Stimulated activated naive CD4-positive, alpha-beta T cell treated with Interleukin-2 at 50 U/mL for 16 hours (primary cell): ENCODE measurements at places on chromosomes 3 and 15.

- DNase-seq = no peak
Observed at GRCh38 chr3:100761951-100762350, 52.7 kb downstream of the TFG start.

- no peak for DNase-seq
Observed at GRCh38 chr3:138479438-138479863, 45.0 kb downstream of the ESYT3 start.

GRCh38 chr3:163196815-163197374 lies 1700.3 kb downstream of the OTOL1 start:
- no peak for DNase-seq

DNA sequence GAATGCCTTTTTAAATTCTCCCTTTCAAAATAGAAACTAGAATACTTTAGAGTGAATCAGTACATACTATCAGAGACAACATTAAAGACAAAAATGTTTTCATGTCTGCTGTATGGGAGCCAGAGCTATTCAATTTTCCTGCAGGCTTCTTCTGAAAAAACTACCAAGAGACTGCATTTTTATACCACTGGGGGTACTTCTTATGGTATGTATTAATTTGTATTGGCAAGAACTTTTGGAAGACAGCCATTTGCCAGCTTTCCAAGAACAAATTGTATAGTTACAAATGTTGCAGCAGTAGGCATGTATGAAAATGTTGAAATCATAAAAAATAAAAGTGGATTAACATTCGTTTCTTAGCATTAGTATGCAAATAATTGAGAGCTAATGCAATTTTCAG lies 1010.0 kb upstream of the CADM2 start:
- no peak for DNase-seq

DNA sequence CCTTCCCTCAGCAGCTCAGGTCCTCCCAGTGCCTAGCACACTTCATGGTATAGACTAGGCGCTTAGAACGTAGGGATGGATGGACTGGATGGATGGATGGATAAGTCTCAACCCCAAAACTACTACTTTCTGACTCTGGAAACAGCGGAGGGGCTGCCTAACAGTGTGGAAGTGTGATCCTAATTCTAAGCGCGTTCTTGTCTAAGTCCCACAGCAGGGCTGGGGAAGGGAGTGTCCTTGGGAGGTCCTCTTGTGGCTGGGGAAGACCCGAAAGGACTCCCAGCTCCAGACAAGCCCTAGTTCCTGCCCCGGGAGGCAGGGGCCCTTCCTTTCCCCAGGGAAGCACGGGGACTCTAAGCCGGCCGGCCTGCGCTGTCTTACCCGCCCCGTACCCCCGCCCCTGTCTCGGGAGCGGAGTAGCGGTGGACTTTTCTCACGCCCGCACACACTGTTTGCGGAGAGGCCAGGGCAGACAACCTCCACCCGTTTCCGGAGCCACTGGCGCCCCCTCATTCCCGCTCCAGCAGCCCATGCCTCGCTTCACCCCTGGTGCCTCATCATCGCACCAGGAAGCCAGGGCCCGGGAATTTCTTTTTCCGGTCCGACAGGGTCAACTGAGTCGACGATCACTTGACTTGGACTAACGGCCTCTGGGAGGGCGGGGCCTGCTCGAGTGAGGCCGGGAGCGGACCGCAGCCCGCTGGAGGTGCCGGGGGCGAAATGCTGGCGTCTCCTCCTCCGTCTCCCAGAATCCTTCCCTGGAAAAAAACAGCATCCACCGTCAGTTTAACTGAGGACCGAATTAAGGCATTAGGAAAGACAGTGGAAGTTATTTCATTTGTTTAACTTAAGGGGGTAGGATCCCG lies 133.3 kb downstream of the TBC1D2B start:
- peak; percentile 39 for DNase-seq

DNA sequence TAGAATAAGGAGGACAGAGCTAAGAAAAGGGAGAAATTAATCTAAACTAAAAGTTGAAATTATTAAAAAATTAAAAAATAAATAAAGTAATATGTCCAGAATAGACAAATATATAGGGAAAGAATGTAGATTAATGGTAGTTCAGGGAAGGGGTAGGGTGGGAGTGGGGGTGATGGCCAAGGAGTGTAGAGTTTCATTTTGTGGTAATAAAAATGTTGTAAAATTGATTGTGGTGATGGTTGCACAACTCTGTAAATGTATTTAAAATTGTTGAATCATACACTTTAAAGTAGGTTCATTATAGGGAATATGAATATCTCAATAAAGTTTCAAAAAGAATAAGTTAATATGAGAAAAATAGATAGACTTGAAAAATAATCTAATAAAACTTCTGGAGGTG lies 21.0 kb upstream of the FNDC3B start:
- DNase-seq = no peak

GRCh38 chr3:185087419-185087818 lies 65.4 kb downstream of the C3orf70 start:
- DNase-seq = no peak

DNA sequence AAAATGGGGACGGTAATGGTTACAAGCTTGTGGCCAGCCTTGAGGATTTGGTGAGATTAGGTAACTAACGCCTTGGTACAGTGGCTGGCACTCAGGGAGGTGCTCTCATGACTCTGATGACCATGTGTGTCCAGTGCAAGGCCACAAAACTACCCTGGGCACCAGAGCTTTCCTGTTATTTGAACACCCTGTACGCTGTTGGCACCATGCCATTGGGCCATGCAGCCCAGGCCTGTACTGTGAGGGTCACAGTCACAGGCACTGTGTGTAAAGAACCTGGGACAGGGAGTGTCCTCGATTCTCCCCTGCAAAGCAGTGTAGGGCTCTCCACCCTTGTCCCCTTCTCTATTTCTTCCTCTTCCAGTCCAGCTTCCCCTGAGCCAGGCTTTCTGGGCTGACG lies 6.3 kb downstream of the TMEM43 start:
- no peak for DNase-seq

GRCh38 chr3:170605490-170605889 lies 19.6 kb upstream of the SLC7A14 start:
- no peak for DNase-seq

GRCh38 chr15:87567406-87568030 lies 689.0 kb downstream of the NTRK3 start:
- no peak for DNase-seq

- DNase-seq = no peak
Observed at GRCh38 chr15:35667908-35668307, 121.9 kb upstream of the DPH6 start.

GRCh38 chr3:148757238-148758215 lies 59.8 kb downstream of the AGTR1 start:
- DNase-seq = no peak

DNA sequence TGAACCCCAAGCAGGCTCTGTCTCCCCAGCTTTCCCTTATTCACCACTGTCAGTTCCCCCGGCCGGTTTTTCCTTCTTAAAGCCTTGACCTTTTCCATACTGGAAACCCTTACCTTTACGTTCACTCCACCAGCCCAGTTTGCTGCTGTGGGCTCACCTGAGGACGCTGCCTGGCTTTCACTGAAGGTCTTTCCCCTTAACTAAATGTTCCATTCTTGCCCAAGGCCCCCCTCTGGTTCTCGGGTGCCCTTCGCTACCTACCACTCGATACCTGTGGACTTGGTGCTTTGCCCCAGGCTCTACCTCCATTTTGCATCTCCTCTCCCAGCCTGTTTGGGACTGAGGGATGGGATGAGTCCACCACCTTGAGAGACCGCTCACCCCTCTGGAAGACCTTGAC lies 851 bp downstream of the AP2M1 start:
- DNase-seq = no peak

GRCh38 chr3:49341996-49342395 lies 2.1 kb upstream of the USP4 start:
- DNase-seq = no peak

GRCh38 chr15:60219866-60220265 lies 177.9 kb downstream of the ANXA2 start:
- no peak for DNase-seq

DNA sequence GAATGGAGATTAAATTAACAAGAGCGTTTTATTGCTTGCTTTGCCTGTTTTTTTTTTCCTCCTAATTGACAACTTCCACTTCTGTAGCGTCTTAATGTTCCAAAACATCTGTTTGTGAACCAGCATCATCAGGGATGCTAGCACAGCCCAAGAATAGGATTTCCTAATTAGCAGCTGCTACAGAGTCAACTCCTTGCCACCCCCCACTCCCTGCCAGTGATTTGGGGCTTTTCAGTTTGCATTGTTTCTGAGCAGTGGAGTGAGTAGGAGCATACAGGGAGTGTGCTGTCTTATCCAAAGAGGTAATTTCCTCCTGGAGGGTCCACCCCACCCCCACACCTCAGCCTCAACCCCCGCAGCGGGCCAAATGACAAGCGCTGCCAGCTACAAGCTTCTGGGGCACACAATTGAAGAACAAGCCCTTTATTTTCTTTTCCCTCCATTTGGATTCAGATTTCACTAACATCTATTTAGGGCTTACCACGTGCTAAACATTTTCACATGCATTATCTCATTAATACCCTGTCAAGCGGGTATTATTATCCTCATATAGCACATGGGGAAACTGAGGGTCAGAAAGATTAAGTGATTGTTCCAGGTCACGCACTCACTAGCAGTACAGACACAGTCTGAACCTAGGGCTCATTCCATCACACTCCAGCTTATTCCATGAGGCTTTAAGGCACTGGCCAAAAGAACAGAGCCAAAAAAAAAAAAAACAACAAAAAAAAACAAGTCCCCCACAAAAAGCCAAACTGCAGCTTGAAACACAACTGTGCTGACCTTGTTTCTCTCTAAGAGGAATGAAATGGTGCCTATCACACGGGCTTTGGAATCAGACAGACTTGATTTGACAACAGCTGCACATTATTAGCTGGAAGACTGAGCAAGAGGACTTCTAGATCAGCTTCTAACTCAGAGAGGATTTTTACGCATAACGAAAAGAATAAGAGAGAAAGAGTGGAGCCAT lies 16.4 kb downstream of the HEG1 start:
- DNase-seq = no peak

- DNase-seq = no peak
Observed at GRCh38 chr3:46830801-46831200, 32.4 kb downstream of the MYL3 start.

- DNase-seq = no peak
Observed at GRCh38 chr15:76930831-76931396, 635 bp upstream of the RCN2 start.

- DNase-seq = no peak
Observed at GRCh38 chr3:40187945-40188344, 121.6 kb upstream of the EIF1B start.

DNA sequence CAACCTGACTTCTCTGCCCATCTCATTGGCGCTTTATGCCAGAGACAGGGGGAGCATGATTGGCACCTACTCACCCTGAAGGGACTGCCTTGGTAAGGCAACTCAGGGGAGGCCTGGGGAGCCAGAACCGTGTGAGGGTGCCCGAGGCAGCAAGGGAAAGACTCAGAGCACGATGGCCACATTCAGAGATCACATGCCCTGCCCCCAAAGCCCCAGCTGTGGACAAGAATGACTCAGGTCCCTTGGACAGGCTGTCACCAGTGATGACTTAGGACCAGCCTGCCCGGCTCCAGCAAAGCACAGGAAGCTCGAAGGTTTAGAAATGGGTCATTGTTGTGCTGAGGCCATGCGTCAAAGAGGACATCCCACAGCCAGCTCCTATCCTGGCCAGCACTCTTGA lies 49.1 kb upstream of the LIMD1 start:
- DNase-seq = no peak

- no peak for DNase-seq
Observed at GRCh38 chr3:54079314-54079713, 43.0 kb upstream of the CACNA2D3 start.

DNA sequence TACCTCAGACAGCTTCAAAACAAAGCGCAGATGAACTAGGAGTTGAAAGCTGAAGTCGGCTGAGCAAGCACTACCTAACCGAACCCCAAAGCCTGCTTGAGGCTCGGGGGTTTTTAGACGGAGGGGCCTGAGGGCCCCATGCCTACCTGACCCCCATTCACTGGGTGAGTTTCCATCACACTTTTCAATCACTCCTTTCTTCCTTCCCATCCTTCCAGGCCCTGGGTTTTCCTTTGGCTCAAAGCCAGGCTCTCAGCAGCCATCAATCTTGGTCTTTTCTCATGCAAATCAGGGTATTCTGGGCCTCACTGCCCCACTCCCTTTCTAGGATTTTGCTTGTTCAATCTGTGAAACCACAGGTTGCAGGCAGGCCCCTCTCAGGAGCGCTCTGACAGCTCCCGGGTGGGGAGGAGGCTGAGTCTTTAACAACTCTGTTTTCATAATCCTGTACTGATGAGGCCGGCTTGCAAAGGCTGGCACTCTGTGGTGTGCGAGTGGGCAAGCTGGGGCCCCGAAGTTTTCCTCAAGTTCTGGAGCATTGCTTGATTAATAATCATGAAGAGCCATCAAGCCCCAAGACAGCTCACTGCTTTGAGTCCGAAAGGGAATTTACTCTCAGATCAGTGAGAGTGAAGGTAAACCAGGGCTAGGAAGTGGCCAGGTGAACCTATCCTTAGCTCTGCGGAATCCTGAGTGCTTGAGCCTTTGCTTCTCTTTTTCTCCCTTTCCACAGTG lies 97.6 kb downstream of the FRMD4B start:
- DNase-seq = peak; percentile 68

DNA sequence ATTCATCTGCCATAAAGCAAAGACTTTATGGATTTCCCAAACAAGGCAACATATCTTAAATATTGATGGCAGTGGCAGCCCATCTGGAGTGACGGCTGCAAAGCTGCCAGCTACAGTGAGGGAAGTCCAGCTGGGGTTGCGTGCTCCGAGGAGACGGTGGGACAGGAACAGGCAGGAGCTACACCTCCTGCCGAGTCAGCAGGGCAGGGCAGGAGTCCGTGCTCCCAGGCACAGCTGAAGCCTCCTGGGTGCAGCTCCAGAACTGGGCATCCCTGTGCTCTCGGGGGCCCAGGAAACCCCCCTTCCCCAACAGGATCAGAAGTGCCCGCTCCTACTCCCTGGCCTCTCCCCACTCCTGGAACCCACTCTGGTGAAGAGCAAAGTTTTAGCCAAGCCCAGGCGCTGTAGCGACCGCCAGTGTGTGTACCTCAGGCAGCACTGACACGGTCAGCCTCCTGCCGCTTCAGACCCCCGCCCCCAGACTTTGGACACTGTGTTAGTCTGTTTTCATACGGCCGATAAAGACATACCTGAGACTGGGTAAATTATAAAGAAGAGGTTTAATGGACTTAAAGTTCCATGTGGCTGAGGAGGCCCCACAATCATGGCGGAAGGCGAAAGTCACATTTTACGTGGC lies 556.4 kb upstream of the CCDC54 start:
- no peak for DNase-seq

- DNase-seq = no peak
Observed at GRCh38 chr15:62732078-62732477, 310.5 kb upstream of the TPM1 start.

GRCh38 chr3:45772341-45773035 lies 23.8 kb downstream of the SLC6A20 start:
- DNase-seq = no peak
